ENCODE measurements at places on chromosomes 4 and X. TPM values are rescaled to one million over a fixed set of nuclear protein-coding genes. Genes with fewer than 3 reads are reported as not detected.

The ADH1A gene
- polyA plus RNA-seq = not detected

The CSN1S1 gene
- not detected for polyA plus RNA-seq

The APELA gene
- 1.2 TPM for polyA plus RNA-seq

The IL15 gene
- 4.8 TPM for polyA plus RNA-seq

The GLRA2 gene
- not detected for polyA plus RNA-seq

The SLITRK4 gene
- polyA plus RNA-seq = 2.8 TPM

The ZNF41 gene
- 2.5 TPM for polyA plus RNA-seq

The SHOX gene
- not detected for polyA plus RNA-seq

The SLC16A2 gene
- 17.2 TPM for polyA plus RNA-seq

The ADRA2C gene
- 21.9 TPM for polyA plus RNA-seq

The MCF2 gene
- 2.2 TPM for polyA plus RNA-seq

The PAGE5 gene
- polyA plus RNA-seq = not detected

The ODAPH gene
- not detected for polyA plus RNA-seq

The PCSK1N gene
- 331 TPM for polyA plus RNA-seq

The NCAPG gene
- polyA plus RNA-seq = 0.19 TPM

The MTM1 gene
- 6.6 TPM for polyA plus RNA-seq

The GPAT3 gene
- polyA plus RNA-seq = 25.3 TPM

The RASGEF1B gene
- polyA plus RNA-seq = 8.3 TPM

The WAS gene
- 2.2 TPM for polyA plus RNA-seq

The CLCN4 gene
- polyA plus RNA-seq = 2.4 TPM

The UGT2A1 gene
- 2.4 TPM for polyA plus RNA-seq

The F8A2 gene
- not detected for polyA plus RNA-seq

The NR0B1 gene
- polyA plus RNA-seq = not detected

The BMX gene
- not detected for polyA plus RNA-seq

The RASL11B gene
- polyA plus RNA-seq = 45.9 TPM

The STK32B gene
- polyA plus RNA-seq = 18.1 TPM

The PCDH7 gene
- 1.4 TPM for polyA plus RNA-seq

The CORIN gene
- polyA plus RNA-seq = 0.75 TPM

The ZXDA gene
- 1.2 TPM for polyA plus RNA-seq

The ANXA3 gene
- polyA plus RNA-seq = 33.7 TPM
